ENCODE measurements at places on chromosomes 13 and 19.
A peak's percentile ranks its signal among the peaks of the same experiment; 100 is the strongest.

DNA sequence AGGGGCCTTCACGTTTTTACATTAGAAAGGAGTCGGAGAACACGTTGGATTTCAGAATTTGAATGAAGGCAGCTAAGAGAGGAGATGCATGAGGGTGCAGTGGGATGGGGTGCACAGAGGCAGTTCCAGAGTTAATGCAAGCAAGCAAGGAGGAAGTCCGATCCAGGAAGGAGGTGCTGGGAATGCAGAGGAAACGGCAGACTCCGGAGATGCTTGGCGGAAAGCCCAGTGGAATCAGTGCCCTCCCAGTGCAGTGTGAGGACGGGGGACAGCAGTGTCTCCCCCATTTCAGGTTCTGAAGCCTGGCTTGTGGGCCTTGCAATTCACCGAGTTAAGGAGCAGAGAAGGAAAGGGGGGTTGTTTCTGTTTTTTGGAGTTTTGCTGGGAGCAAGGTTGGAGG, 100.4 kb downstream of the COL4A2 start:
- no peak for DNase-seq

GRCh38 chr13:41008349-41008980, 10.7 kb downstream of the ELF1 start:
- peak; percentile 85 for DNase-seq

DNA sequence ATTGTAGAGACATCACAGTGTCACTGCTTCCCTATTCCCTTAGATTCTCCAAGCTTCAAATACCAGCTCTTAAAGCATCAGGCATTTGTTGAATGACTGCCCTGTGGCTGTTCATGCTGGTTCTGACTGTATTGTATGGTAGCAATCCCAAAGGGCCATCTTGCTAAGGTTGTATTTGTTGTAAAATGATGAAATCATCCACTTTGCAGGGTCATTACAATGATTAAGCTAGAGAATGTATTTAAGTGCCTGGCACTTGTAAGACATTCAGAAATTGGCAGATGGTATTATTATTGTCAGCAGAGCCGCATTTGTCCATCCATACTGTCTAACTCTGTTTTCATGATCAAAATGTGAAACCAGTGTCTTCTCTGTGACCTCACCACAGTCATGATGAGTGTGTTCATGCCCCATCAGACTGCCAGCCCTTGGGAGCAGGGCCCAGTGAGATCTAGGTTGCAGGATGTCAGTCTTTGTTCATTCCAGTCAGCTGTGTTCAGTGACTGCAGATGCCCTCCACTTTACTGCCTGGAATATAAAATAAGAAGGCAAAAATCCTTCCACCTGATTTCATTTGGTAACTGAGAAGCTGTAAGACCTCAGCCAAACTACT, 86.1 kb downstream of the DHRS12 start:
- DNase-seq: no peak

GRCh38 chr13:39273953-39274738, 235.9 kb downstream of the NHLRC3 start:
- DNase-seq: no peak

DNA sequence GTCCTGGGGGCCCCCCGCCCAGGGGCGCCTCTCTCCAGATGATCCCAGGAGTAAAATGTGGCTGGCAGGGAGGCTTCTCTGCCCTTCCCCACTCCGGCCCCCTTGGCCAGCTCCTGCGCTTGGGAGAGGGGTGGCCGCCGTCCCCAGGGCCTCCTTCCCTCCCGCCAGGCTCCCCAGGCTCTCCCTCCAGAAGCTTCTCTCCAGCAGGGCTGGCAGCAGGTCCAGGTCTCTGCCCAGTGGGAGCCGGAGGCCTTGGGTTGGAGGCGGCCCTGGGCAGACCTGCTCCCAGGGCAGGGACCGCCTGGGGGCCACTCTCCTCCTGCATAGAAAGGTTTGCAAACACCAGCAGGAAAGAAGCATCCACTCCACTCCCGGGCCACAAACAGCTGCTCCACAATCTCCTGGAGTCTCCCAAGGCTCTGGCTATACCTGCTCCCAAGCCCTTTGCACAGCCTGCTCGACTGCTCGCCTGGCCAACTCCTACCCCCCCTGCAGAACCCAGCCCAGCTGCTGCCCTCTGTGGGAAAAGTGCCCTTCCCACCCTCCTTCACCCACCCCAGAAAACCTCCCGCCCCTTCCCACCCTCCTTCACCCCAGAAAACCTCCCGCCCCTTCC, 26.0 kb downstream of the SBNO2 start:
- DNase-seq: no peak

DNA sequence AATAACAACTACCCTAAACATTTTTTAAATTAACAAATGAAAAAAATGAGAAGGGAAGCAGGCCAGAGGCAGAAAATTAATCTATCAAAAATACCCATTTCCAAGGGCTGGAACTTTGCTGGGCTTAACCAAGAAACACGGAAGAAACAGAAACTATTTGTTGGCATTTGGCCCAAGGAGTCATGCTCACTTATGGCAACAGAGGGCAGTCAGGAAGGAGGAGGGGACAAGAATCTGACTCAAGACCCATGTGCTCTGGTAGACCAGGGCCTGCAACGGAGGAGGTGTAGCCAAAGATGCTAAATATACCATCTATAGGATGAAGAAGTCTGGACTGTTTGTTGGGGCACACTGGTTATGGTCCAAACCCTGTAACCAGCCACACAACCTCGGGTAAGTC, 496.7 kb downstream of the COG6 start:
- peak; percentile 47 for DNase-seq

DNA sequence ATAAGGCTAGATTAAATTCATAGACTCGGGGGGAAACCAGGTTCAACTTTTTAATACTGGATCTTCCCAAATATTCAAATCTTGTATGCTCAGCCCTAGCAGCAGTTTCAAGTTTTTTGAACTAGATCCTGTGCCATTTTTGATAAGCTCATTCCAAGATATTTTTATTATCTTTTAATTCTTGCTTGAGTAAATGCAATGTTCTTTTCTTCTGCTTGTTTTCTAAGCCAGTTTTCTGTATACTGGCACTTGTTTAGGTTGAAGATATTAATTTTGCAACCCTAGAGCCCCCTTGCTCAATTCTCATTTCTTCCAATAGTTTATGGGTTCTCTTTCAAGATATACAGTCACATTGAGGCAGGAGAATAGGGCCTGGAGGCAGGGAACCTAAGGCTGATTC, 13.1 kb upstream of the PNMA8C start:
- no peak for DNase-seq

DNA sequence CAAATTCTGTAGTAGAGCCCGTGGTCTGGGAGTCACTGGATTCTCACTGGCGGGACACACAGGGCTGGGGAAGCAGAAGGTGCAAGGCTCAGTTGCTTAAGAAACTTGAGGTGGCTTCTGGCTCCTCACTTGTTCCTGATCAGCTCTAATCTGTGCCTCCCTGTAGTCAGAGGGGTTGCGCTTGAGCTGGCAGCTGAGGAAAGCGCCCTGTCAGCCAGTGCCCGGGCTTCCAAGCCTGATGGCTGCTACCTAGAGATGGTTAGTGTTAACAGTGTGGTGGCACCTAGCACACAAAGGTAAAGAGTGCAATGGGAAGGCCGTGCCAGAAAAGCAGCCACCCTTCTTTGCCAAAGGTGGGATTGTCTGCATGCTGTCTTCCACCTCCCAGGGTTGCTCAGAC, 8.8 kb downstream of the HNRNPM start:
- no peak for DNase-seq

GRCh38 chr19:37905946-37906868, at the start of gene WDR87:
Gene WDR87 (minus strand): TSS chr19:37906594. CDS start chr19:37898239, 8,355 bp downstream.
- no peak for DNase-seq

- DNase-seq: no peak
These were observed 24.1 kb downstream of the RFX1 start for GRCh38 chr19:13981988-13982501.

DNA sequence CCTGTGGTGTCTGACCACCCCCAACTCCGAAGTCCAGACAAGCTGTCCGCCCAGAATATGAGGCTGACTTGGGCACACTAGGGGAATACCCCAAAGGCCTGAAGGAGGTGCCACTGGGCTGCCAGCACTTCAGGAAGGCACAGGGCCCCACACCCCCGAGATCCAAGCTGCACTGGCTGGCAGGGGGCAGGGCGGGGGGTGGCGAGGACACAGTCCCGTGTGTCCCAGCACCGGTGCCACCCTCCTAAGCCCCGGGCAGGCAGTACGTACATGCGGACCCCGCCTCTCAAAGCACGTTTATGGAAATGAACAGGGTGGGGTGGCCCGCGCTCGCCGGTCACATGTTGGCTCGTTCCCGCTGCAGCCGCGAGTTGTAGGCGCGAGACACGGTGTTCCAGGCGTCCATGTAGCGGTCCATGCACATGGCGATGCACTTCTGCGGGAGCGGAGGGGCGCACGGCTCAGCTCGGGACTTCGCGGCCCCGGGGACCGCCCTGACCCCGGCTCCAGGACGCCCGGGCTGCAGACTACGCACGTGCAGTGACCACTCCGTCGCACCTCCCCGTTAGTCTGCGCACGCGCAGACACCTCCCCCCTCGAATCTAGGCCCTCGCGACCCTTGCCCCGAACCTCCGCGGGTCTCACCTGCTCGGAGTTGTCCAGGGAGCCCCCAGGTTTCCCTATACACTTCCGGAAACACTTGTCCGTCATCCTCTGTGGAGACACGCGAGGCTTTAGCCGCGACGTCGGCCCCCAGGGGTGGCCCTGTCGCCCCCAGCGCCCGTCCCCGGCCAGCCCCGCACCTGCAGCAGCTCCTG, 566 bp downstream of the TIMM13 start:
- peak; percentile 44 for DNase-seq

- no peak for DNase-seq
These were observed 45.2 kb downstream of the SOX21 start for GRCh38 chr13:94667190-94667589.

GRCh38 chr13:110179116-110179856, 127.7 kb downstream of the COL4A1 start:
- no peak for DNase-seq

DNA sequence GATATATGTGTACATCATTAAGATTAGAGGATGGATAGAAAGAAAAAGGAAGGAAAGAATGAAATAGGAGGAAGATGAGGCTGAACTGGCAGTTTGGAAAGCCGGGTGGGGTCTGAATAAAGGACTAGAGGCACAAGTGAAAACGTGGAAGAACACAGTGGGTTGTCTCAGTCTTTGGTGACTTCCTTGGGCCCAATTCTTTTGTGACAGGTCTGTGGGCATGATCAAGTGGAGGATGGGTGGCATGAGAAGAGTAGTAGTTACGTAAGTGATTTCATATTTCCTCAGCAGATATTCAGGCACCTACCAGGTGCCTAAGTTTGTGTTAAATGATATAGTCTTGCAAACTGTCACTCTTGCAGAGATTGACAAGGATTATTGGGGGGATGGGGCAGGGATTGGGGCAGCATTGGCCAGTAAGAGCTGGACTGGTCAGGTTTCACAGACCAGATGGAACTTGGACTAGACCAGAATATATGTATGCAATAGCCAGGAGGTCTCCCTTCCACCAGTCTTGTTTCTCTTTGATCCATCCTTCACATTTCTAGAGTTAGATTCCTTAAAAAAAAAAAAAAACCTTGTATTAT, 2.7 kb downstream of the TPP2 start:
- DNase-seq: no peak

GRCh38 chr19:1057176-1057855, 9.7 kb upstream of the ARHGAP45 start:
- DNase-seq: peak; percentile 36

DNA sequence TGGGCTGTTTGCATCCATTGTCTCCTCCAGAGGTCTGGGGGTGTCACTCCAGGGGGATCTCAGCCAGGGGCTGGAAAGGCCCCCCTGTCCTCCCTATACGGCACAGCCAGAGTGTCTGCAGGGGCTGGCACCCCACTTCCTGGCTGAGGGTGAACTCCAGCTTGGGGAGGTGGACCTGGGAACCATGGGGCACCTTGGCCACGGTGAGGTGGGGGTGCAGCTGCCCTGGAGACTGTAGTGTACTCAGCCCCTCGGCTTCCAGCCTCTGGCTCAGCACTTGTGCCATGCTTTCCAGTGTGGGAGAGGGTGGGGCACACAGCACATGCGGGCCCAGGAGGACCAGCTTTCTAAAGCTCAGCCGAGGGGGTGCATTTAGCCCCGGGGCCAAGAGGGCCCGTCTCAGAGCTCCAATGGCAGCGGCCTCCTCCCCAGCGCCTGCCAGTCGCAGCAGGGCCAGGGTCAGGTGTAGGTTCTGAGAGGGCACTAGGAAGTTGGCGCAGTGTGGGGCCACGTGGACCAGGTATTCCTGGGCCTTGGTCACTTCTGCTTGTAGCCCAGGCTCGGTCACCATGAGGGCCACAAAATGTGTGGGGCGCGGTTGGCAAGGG, 1.4 kb downstream of the LENG9 start:
- peak; percentile 52 for DNase-seq

- DNase-seq: no peak
These were observed at the start of gene CACNG6 for GRCh38 chr19:53991224-53992113. Gene CACNG6 (plus strand): TSS chr19:53991637. CDS start chr19:53992878, 1,241 bp downstream.

DNA sequence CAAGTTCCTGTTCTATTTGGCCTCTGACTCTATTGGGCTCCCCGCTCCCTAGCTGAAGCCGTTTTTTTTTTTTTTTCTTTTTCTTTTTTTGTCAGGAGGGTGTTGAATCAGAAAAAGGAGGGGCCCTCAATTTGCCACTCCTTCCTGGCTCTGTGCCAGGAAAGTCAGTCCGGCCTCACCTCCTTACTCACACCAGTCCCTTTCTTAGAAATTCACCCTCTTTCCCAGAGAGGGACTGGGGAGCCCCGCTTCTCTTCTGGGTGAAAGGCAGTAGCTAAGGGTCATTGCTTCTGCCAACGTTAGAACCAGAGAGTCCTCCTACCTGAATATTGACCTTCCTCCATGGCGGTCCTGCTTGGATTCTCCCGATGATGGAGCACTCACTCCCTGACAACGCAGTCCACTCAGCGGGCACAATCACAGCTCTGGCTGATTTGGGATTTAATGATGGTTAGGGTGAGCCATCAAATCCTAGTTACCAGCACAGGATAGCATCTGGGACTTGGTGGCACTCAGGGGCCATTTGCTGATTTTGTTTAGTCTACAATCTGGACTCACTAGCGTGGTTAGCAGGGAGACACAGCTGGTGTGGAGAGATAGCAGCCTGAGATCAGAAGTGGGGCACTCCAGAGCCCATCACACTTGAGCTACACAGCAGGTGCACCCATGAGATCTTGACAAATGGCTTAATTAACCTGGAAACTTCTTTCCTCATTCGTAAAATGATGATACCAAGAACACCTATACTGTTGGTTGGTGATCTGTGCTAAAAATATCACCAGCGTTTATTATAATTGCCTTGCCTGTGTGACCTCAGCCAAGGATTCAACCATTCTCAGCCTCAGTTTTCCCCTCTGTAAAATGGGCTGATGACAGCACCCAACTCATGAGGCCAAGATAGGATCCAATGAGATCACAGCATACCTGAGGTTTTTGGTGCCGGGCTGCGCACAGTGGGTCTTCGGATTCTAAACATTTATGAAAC, 2.2 kb downstream of the FCER2 start:
- peak; percentile 70 for DNase-seq
